PC-9 (cell line): ENCODE measurements at places on chromosomes 5 and 9. TPM values are rescaled to one million over a fixed set of nuclear protein-coding genes. Genes with fewer than 3 reads are reported as not detected.

AK8 gene
- 5.4 and 7.2 TPM in 2 replicates for total RNA-seq

DNA sequence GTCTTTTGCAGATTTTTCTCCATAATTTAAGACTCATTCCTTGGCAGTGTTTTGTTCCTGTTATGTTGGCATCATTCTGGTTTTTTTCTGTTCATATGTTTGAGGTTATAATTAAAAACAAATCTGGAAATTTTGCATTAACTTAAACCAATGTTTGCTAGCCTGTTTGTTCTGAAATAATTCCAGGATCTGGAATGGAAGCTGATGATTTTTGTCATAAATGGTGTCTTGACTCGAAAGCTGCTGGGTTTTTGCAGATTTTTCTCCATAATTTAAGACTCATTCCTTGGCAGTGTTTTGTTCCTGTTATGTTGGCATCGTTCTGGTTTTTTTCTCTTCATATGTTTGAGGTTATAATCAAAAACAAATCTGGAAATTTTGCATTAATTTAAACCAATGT, 318.7 kb upstream of the IRX4 start:
- H3K27ac ChIP-seq = no peak overlapping the region
- H3K4me3 ChIP-seq = no peak overlapping the region
- H3K4me1 ChIP-seq = no peaks in the 10 kb centered on the region
- H3K36me3 ChIP-seq = no peaks in the 10 kb centered on the region
- DNase-seq = no peak

- no peak for DNase-seq
- H3K27ac ChIP-seq = no peak overlapping the region
- H3K36me3 ChIP-seq = no peaks in the 10 kb centered on the region
- no peaks in the 10 kb centered on the region for H3K27me3 ChIP-seq
Observed at GRCh38 chr5:106288979-106289378, 1381.8 kb downstream of the EFNA5 start.

- no peak overlapping the region for H3K27ac ChIP-seq
- no peaks in the 10 kb centered on the region for H3K27me3 ChIP-seq
- H3K4me1 ChIP-seq = peaks cover 13% of the 10 kb centered on the region
- no peaks in the 10 kb centered on the region for H3K36me3 ChIP-seq
- DNase-seq = no peak
Observed at GRCh38 chr9:107881626-107882300, 392.2 kb upstream of the KLF4 start.

DNA sequence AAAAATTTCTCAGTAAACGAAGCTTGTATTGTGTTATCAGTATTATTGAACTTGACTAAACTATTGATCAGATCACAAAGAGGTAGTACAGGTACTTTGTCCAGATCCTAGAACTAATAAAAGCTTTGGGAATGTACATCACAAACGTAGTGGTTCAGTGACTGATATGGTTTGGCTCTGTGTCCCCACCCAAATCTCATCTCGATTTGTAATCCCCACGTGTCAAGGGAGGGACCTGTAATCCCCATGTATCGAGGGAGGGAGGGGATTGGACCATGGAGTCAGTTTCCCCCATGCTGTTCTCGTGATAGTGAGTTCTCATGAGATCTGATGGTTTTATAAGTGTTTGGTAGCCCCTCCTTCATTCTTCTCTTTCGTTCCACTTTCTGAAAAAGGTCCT, 100.9 kb downstream of the ARRDC3 start:
- H3K36me3 ChIP-seq = no peaks in the 10 kb centered on the region
- peaks cover 59% of the 10 kb centered on the region for H3K4me1 ChIP-seq
- peak overlapping the region; percentile 97 for H3K27ac ChIP-seq
- H3K4me3 ChIP-seq = no peak overlapping the region; the same call in 1 of the 2 replicates

GRCh38 chr5:14767053-14767452, 102.5 kb downstream of the OTULIN start:
- H3K27ac ChIP-seq = no peak overlapping the region
- no peaks in the 10 kb centered on the region for H3K27me3 ChIP-seq
- no peaks in the 10 kb centered on the region for H3K4me1 ChIP-seq
- H3K36me3 ChIP-seq = no peaks in the 10 kb centered on the region

DNA sequence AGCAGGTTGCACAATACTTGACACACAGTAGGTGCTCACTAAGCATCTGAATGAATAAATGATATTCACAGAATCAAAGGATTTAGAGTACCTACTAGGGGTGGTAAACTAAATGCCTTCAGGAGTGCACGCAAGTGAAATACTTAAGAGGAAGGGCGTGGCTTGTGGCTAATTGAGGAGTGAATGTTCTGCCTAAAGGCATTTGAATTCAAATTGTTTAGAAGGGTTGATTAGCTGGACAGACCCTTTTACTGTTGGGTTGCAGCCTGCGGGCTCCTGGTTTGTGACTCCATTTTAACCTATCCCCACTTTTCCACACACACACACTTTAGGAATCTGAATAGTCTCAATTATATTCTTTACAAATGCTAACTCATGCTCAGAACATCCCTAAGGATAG, 63.1 kb downstream of the PPP2R2B start:
- no peaks in the 10 kb centered on the region for H3K36me3 ChIP-seq
- H3K27ac ChIP-seq = no peak overlapping the region
- no peaks in the 10 kb centered on the region for H3K27me3 ChIP-seq

SETX gene
- 21.2 and 23.5 TPM in 2 replicates for total RNA-seq

- no peak for DNase-seq
- H3K27me3 ChIP-seq = no peaks in the 10 kb centered on the region
- H3K4me3 ChIP-seq = no peak overlapping the region
- no peak overlapping the region for H3K27ac ChIP-seq
Observed at GRCh38 chr9:93155716-93156474, 21.8 kb upstream of the NINJ1 start.

- no peak for DNase-seq
- no peak overlapping the region for H3K4me3 ChIP-seq
- no peaks in the 10 kb centered on the region for H3K27me3 ChIP-seq
- H3K36me3 ChIP-seq = no peaks in the 10 kb centered on the region
- peak overlapping the region; percentile 48; the same call in 1 of the 2 replicates for H3K27ac ChIP-seq
Observed at GRCh38 chr5:170532935-170533334, 29.1 kb downstream of the KCNIP1 start.

- H3K27ac ChIP-seq = no peak overlapping the region
- H3K4me3 ChIP-seq = no peak overlapping the region
- no peaks in the 10 kb centered on the region for H3K27me3 ChIP-seq
- no peaks in the 10 kb centered on the region for H3K36me3 ChIP-seq
Observed at GRCh38 chr5:83000428-83000827, 76.8 kb downstream of the TMEM167A start.

- H3K27ac ChIP-seq = no peak overlapping the region
- H3K4me3 ChIP-seq = no peak overlapping the region
- H3K4me1 ChIP-seq = peaks cover 28% of the 10 kb centered on the region
- DNase-seq = no peak
- H3K27me3 ChIP-seq = no peaks in the 10 kb centered on the region
- peaks cover 17% of the 10 kb centered on the region; the same call in 1 of the 2 replicates for H3K36me3 ChIP-seq
Observed at GRCh38 chr5:78611126-78611605, 37.4 kb downstream of the LHFPL2 start.

DNA sequence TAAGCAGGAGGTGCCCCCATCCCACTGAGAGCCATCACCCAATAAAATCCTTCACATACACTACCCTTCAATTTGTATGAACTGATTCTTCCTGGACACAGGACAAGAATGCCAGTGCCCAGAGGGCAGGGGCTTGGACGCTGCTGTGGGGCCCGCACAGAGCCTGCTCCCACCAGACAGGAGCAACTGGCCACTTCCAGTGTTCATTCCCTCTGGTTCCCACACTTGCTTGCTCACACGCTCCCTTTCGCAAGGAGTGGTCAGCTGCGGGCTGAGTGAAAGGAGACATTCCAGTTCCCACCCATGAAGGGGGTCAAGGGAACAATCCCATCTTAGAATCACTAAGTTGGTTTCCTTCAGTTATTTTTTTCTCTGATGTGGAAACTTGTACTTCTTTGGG, 314.5 kb upstream of the ACO1 start:
- no peak overlapping the region for H3K4me3 ChIP-seq
- DNase-seq = no peak
- no peak overlapping the region for H3K27ac ChIP-seq
- H3K27me3 ChIP-seq = no peaks in the 10 kb centered on the region
- no peaks in the 10 kb centered on the region for H3K36me3 ChIP-seq
- no peaks in the 10 kb centered on the region for H3K4me1 ChIP-seq

- no peaks in the 10 kb centered on the region for H3K27me3 ChIP-seq
- peaks cover 27% of the 10 kb centered on the region for H3K36me3 ChIP-seq
- no peak for DNase-seq
- peak overlapping the region; percentile 88; the same call in 1 of the 2 replicates for H3K4me3 ChIP-seq
- H3K27ac ChIP-seq = no peak overlapping the region
Observed at GRCh38 chr9:133354766-133355165, 1.5 kb downstream of the SURF1 start.

GRCh38 chr9:138076650-138077009, 199.0 kb downstream of the CACNA1B start:
- H3K4me3 ChIP-seq = no peak overlapping the region
- H3K27me3 ChIP-seq = peaks cover 96% of the 10 kb centered on the region
- no peak for DNase-seq
- no peaks in the 10 kb centered on the region for H3K36me3 ChIP-seq
- no peaks in the 10 kb centered on the region for H3K4me1 ChIP-seq

- peaks cover 18% of the 10 kb centered on the region for H3K4me1 ChIP-seq
- H3K27me3 ChIP-seq = no peaks in the 10 kb centered on the region
- no peaks in the 10 kb centered on the region for H3K36me3 ChIP-seq
- no peak for DNase-seq
Observed at GRCh38 chr5:88693071-88693932, 189.7 kb downstream of the MEF2C start.

GRCh38 chr5:45440466-45440865, 255.7 kb downstream of the HCN1 start:
- no peak for DNase-seq
- H3K27ac ChIP-seq = no peak overlapping the region

DNA sequence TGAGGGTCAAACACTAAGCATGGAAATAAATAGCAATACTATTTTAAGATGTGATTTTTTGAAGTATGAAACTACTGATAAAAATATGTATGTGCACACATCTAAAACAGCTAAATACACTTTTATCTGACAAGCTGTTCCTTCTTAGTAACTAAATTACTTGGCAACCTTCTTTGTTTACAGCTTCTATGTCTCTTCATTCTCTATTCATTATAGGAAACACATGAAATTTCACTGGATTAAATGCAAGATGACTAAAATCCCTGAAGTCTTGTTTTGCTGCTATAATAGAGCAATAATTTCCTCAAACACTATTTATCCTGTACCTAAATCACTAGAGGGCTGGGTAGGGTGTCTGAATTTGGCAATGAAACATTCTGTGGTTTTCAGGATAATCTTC, 11.7 kb downstream of the RICTOR start:
- DNase-seq = no peak
- peaks cover 42% of the 10 kb centered on the region for H3K36me3 ChIP-seq
- H3K4me1 ChIP-seq = no peaks in the 10 kb centered on the region; the same call in 1 of the 2 replicates

SLC34A1 gene
- total RNA-seq = 0.28 TPM in 1 of 2 replicates, not detected in the other

DNA sequence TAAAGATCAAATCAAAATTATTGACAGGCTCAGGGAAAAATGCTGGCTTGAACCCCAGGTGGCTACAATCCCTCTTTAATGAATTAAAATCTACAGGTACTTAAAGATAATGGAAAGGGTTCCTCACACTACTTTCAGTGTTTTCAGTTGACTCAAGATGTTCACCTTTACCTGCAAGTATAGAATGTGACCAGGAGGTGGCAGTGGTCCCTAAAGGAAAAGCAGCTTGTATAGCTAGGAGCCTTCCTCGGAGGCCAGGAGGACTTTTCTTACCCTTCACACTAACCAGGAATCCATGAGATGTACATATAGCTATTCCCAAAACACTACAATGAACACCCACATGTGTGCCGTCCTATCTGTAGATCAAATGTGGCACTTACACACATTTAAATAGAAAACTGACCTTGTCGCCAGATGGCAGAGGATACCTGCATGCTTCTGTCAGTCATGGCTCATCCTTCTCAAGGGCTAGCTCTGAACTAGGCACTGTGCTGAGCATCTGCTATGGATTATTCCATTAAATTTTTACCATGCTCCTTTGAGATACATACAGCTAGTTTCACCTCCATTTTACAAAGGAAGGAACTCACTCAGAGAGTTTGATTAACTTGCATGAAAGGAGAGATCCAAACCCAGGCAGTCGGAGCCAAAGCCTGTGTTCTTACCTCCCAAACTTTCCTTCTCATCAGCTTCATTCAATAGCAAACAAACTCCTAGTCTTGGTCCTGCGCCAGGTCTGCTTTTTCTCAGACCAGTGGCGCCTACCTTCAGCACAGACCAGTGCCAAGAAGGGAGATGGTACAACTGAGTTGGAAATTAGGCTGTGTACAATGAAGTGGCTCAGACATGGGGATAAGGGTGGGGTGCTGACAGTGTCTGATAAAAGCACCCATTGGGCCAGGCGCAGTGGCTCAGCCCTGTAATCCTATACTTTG, 24.5 kb downstream of the C9orf152 start:
- H3K4me3 ChIP-seq = no peak overlapping the region
- peaks cover 26% of the 10 kb centered on the region for H3K4me1 ChIP-seq
- H3K27me3 ChIP-seq = no peaks in the 10 kb centered on the region
- H3K36me3 ChIP-seq = no peaks in the 10 kb centered on the region
- DNase-seq = peak; percentile 60
- no peak overlapping the region for H3K27ac ChIP-seq

GRCh38 chr5:146428658-146429057, 18.5 kb upstream of the TCERG1 start:
- H3K27me3 ChIP-seq = no peaks in the 10 kb centered on the region
- H3K4me1 ChIP-seq = no peaks in the 10 kb centered on the region
- no peak overlapping the region for H3K4me3 ChIP-seq
- H3K27ac ChIP-seq = no peak overlapping the region
- H3K36me3 ChIP-seq = no peaks in the 10 kb centered on the region

GRCh38 chr9:121282277-121283079, 14.5 kb downstream of the GSN start:
- no peaks in the 10 kb centered on the region for H3K36me3 ChIP-seq
- H3K27ac ChIP-seq = peak overlapping the region; percentile 86
- DNase-seq = peak; percentile 29
- H3K27me3 ChIP-seq = no peaks in the 10 kb centered on the region

- H3K4me1 ChIP-seq = no peaks in the 10 kb centered on the region
- no peak overlapping the region for H3K4me3 ChIP-seq
Observed at GRCh38 chr5:103510851-103511553, 51.6 kb downstream of the NUDT12 start.

LTC4S gene
- 9.7 and 14.4 TPM in 2 replicates for total RNA-seq

DNA sequence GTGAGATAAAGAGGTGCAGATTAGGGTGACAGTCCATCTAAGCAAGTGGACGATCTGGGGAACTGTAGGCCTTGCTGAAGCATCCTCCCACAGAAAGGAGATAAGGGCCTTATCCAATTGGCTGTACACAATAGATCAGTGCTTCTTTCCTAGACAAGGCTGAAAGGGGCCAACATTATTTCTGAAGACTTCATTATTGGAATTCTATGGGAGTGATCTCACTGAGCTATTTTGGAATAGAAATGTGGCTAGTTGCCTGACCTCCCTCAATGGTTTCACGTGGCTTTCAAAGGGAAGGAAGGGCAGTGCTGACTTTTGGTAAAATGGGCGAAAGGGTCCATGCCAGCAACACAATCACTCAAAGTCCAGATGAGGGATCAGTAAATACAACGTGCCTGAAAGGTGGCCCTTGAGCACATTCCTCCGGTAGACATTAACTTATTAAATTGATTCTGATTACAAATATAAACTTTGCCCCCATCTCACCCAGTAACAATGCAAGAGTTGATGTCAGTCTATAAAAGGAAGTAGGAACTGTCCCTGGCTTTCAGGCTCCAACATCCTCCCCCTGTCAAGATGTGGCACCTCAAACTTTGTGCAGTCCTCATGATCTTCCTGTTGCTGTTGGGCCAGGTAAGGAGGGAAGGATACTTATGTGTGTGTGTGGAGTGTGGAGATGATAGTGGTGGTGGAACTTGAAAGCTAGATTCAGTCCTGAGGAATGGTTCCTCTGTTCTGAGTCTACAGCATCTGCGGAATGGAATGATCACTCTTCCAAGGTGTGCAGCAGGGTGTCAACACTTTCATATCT, at the start of gene LEAP2:
Gene LEAP2, plus strand, starts transcription at position 550 of the 811 bp plus-strand sequence. Its CDS starts 27 bp downstream, at position 577.
- H3K27ac ChIP-seq = no peak within 1 kb of the TSS
- H3K27me3 ChIP-seq = no peaks in the 10 kb centered on the region
- peaks cover 21% of the 10 kb centered on the region for H3K36me3 ChIP-seq
- H3K4me1 ChIP-seq = no peaks in the 10 kb centered on the region

TOR4A gene
- 48.9 and 59.9 TPM in 2 replicates for total RNA-seq
